ENCODE measurements at places on chromosomes 5 and 9.

- no peak for DNase-seq
Observed at GRCh38 chr5:145539201-145539600, 295.9 kb downstream of the PRELID2 start.

DNA sequence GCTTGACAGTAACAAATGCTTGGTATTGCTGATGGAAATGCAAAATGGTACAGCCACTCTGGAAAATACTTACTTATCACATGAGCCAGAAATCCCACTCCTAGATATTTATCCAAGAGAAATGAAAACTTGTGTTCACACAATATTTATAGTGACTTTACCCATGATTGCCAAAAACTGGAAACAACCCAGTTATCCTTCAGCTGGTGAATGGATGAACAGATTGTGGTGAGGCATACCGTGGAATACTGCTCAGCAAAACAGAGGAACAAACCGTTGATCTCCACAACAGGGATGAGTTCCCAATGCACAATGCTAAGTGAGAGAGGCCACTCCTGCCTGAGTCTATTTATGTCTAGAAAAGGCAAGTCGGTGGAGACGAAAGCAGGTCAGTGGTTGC, 40.5 kb upstream of the LRRC14B start:
- DNase-seq = no peak

DNA sequence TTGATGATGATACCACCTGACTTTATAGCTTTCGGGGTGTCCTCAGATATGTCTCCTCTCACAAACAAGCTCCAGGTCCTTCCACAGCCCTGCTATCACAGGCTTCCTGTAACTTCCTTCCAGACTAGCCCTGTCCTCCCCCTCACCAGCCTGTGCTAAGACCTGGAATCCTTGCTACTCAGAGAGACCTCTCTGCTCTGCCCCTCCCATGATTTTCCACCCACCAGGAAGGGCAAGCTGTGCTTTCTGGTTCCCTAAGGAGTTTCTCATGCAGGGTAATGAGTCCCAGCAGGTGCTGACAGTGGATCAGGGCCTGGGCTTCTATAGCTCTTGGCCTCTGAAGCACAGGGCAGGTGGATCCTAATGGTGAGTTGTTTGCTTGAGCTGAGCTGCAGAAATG, 86.9 kb downstream of the AOPEP start:
- DNase-seq = no peak

GRCh38 chr5:58262226-58262625, 197.7 kb downstream of the PLK2 start:
- DNase-seq = no peak

DNA sequence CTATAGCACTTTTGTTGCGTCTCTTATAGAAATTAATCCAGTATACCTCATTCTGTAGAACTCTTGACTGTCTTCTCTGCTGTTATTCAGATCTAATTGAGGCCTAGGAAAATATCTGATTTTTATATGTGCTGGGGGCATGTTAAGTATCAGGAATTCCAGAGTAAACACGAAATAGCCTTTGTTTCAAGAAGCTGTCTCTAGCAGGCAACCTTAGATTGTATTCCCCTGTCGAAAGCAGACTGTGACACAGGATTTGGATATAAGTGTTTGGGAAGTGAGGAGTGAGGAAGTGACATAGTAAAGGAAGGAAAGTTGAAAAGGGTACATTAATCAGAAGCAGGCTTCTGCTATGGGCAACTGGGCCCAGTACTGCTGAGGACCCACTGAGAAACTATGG, 72.1 kb upstream of the RASA1 start:
- no peak for DNase-seq

DNA sequence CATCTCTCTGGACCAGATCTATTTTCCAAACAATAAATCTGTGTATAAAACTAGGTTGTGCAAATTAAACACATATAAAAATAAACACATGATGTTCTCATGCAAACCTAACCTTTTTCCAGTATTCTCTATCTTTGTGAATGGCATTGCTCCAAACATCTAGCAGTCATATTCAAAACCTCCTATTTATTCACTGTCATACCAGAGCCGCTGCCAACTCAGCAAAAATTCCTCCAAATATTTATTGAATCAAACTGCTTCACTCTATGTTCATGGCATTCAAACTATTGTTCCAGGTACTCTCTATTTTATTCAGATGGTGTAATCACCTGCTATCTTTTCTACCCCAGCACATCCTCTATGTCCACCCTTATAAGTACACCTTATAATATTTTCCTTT, 652.1 kb upstream of the RIOK2 start:
- DNase-seq = no peak

DNA sequence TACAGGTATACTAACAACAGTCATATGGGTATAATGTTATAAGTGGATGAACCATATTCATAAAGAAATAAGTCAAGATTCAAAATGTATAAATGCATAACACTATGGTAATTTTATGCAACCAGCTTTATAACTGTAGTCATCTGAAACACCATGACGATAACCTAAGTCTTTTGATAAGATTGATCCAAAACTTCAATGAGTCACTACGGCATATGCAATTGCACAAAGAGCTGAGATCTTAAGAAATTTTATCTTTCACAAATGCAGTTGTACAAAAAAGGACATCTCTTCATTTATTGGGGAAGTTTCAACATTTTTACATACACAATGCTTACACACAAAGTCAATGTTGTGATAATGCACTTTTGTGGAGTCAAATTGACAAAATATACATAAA, 20.3 kb downstream of the FAM81B start:
- no peak for DNase-seq

DNA sequence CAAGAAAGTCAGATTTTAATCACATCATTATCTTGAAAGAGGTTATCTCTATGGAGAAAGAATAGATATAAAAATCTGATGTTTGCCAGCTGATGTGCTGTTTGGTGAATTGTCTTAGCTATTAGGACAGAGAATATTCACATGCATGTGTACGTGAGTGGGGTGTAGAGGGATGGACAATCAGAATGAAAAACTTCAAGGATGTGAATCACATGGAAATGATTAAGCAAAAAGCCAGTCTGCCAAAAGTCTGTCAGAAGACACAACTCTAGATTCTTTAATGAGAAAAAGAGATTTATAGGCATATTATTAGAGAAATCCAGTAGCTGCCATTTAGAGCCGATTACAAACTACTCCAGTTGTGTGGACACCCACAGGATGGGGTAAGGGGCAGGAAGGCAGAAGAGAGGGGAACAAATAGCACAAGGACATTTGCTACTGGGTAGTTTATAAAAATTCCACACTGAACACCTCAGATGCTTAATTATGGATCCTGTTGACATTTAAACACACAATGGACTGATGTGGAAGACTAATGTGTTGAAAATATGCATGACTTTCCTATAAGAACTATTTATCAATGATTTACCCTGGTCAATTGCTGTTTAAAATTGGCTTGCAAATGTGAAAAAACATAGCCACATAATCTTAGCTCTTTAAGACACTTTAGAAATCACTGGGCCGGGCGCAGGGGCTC, 127.4 kb downstream of the PTTG1 start:
- no peak for DNase-seq

- DNase-seq = peak; percentile 64
Observed at GRCh38 chr5:138077064-138077696, 6.7 kb upstream of the WNT8A start.

GRCh38 chr9:131724683-131725082, 15.2 kb downstream of the RAPGEF1 start:
- DNase-seq = no peak

DNA sequence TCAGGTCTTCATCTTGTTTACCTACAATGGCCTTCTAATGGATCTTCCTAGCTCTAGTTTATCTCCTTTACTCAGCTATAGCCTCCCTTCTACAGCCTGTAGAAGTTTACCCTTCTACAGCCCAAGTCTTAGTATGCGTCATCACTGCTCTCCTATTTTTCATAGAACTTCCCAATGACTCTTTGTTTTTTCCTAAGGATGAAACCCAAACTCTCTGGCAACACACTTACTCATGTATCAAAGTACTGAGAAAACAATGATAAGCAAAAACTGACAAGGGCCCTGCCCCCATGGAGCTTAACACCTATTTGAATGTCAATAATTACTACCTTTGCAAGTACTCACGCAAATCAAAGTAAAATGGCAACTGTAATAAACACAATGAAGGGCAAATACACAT, 33.7 kb downstream of the LEAP2 start:
- DNase-seq = no peak

GRCh38 chr5:107263387-107264018, 407.2 kb downstream of the EFNA5 start:
- no peak for DNase-seq

GRCh38 chr9:130143958-130144366, 28.2 kb upstream of the NCS1 start:
- DNase-seq = no peak

GRCh38 chr5:80667384-80667783, 12.6 kb upstream of the DHFR start:
- no peak for DNase-seq

DNA sequence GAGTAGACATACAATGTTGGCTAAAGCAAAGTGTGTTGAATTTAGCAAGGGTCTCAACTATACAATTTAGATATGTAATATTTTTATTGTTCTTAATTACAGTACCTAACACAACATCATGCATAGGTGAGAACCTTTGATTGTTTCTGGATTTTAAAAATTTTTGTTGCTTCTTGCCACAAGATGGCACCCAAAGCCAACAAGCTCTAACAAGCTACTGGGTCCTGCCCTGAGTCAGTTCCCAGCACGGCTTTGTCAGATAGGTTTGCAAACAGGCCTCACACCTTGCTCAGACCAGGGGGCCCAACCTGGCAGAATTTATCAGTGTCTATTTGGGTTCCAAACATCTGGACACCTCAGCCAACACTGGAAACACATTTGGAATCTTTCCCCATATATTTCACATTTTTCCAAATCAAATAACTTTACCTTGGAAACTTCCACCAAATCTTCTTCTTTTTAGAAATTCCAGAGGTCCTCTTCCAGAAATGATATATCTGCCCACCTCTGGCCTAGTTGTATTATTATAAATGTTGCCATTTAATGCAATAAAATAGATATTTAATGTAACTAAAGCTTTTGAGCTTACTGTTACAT, 49.5 kb upstream of the EGFLAM start:
- peak; percentile 81 for DNase-seq

DNA sequence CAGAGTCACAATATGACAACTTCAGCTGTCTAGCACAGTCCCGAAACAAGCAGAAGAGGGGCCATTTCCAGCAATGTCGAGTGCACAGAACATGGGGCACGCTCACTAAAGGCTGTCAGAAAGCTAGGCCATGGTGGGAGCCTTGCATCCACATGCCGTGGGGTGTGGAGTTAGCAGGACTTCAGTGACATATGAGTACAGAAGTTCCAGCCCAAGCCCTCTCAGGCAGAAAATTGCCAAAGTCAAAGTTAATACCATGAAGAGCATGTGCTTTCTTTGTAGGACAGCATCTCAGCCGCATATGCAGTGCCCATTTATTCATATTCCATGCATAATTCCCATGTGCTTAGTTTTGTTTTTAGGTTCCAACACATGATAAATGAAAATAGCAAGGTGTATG, 26.7 kb downstream of the ECM2 start:
- no peak for DNase-seq

GRCh38 chr5:172870291-172870714, 36.3 kb downstream of the ERGIC1 start:
- DNase-seq = no peak

DNA sequence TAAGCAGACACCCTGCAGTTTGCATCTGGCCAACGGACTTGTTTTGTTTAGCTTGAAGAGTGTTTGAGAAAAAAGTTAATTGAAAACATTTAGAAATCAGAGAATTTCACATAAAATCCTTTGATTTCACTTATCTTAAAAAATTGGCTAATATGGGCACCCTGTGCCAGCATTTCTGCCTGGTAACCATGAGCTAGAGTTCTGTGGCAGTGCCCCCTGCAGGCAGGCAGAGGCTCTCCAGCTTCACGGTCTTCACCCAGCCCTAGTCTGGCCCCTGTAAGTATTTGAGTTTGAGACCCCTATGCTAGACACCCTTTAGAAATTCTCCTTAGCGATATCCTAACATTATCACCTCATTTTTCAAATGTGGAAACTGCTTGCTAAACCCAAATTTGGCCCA, 18.8 kb upstream of the FANCC start:
- DNase-seq = peak; percentile 16

GRCh38 chr9:87805259-87805658, 77.4 kb upstream of the SPATA31E1 start:
- no peak for DNase-seq

GRCh38 chr5:159459132-159459627, 128.9 kb upstream of the IL12B start:
- no peak for DNase-seq

GRCh38 chr9:117453737-117454136, 38.9 kb upstream of the ASTN2 start:
- DNase-seq = no peak

GRCh38 chr9:19223724-19224123, 6.8 kb upstream of the DENND4C start:
- no peak for DNase-seq

DNA sequence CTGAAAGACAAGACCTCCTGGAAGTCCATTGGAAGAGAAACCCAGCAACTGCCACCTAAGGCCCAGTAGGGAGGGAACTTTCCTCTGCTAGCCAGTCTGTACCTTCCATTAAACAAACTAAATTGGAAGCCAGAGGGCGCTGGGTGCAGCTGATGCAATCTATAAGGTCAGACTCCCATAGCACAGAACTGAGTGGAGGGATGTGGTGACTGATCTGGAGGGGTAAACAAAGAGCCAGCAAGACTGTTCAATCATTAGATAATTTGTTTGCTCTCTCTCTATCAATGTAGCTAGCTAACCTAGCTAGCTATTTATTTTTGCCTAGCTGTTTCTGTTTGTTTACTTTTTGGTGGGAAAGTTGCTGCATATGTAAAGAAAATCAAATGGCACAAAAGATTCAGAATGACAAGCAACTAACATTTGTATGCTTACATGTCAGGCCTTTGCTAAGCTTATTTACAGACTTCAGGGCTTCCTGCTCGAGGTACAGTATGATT, 291.8 kb upstream of the DAB2 start:
- peak; percentile 50 for DNase-seq

DNA sequence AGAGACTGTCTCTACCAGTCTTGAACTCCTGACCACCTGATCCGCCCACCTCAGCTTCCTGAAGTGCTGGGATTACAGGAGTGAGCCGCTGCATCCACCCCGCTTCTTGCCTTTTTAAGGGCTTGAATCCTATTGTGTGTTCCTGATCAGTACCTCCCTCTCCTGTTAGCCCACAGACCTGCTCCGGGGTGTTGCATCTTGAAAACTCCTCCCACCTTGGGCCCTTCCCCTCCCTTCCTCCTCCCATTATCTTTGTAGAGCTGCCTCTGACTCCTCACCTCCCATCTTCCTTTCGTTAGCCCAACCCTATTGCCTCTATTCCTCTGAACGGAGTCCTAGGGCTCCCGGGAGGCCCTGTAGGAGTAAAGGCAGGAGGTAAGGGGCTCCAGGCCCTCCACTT, 48.5 kb upstream of the NEK6 start:
- DNase-seq = no peak

- DNase-seq = no peak
Observed at GRCh38 chr9:131807144-131807983, 67.5 kb upstream of the RAPGEF1 start.

GRCh38 chr9:129826344-129826743, 2.4 kb upstream of the TOR1A start:
- peak; percentile 6 for DNase-seq

GRCh38 chr9:37426846-37427245, 4.3 kb downstream of the GRHPR start:
- DNase-seq = no peak

- peak; percentile 92 for DNase-seq
Observed at GRCh38 chr5:7754997-7755596, 95.8 kb downstream of the CFAP90 start.

Data from NCI-H524 (cell line).